ENCODE measurements at places on chromosomes 3 and 15.

DNA sequence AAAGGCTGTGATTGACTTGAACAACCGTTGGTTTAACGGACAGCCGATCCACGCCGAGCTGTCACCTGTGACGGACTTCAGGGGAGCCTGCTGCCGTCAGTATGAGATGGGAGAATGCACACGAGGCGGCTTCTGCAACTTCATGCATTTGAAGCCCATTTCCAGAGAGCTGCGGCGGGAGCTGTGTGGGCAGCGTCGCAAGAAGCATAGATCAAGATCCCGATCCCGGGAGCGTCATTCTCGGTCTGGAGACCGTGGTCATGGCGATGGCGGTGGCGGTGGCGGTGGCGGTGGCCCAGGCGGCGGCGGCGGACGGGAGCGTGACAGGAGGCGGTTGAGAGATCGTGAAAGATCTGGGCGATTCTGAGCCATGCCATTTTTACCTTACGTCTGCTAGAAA is 7.8 kb upstream of the NANOGP8 start:
- no peak for DNase-seq

DNA sequence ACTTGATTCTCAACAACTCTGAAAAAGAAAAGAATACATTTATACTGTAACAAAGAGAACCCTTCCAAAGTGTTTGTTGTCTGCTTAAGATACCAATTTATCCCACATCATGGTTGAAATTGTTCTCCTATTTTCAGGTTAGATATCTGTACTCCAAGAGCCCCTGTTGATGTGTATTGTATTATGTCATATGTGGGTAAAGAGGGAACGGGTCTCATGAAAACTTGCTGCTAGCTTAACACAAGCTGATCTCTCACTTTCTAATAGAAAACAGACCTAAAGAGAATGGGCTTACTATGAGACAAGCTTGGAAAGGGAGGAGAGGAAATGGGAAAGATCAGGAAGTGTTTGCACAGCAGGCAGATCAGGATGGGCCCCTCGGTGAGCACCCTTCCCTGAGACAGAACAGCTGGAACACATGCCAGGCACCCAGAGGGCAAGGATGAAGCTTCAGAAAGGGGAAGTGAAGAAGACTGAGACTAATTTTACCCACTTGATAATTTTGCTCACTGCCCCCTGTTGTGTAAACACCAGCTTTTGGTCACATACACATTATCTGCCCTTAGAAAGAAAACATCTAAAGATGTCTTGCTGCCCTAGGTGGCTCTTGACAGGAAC is 747.9 kb upstream of the CCDC54 start:
- no peak for DNase-seq

DNA sequence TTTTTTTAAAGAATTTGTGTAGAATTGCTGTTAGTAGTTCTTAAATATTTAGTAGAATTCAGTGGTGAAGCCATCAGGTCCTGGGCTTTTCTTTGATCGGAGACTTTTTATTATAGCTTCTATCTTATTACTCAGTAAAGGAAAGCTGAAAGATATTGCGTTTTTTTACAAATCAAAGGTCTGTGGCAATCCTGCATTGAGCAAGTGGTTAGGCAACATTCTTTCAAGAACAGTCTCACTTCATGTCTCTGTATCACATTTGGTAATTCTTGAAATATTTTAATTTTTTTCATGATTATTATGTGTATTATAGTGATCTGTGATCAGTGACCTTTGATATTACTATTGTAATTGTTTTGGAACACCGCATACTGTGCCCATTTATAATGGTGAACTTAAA is 140.8 kb downstream of the UNC13C start:
- DNase-seq = no peak

DNA sequence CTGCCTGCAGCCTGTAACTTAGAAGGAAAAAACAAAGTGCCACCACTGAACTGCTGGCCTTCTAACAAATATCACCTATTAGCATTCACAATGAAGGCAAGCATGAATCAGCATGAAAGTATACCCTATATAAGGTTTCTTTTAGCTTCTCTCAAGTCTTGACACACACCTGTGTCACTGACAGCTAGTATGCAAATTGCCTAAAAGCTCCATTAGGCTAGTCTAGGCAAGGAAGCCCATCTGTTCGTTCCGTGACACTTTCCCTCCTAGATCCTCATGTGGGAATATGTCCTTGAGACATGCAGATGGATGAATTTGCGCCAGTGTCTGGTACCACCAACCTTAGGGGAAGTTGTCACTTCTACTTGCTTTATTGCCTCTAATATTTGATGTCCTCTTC is 129.3 kb downstream of the RBMS3 start:
- no peak for DNase-seq

DNA sequence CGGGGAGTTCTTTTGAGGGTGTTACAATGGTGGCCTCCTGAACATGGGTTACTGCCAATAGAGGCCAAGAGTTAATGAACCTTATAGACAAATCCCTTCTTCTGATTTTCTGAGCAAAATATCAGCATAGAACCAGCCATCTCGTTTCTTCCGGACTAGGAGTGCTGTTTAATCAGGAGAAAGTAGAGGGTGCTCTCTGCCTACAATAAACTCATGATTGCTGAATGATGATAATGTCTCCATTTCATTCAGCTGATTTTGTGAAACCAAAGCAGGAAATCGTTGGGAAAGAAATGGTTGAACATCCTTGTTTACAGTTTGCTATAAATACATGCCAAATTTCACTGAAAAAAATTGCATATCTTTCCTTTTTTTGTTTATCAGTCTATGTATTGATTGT is 142.8 kb upstream of the PLSCR5 start:
- no peak for DNase-seq

DNA sequence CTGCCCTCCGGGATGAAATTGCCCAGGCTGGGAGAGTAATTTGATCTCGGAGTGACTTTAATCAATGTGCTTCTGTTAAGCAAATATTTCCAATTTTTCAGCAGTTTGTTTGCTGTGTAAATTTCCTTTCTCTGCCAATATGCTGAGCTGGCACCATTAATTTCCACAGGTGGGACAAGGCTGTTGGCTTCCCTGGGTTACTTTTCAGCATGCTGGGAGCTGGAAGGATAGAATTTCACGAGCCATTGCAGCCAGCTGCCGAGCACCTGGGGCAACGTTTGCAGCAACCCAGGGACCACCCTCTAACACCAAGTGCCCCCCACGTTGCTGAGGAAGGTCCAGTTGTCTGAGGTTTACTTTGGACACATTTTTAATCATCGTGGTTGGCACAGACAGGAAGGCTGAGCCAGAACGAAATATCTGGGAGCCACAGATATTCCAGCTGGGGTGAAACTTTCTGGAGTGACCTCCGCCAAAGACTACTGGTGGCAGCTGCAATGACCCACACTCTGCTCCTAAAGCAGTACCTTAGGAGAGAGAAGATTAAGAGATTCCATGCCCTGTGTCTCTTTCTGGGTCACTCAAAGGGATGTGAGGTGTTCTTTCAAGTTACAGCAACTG is 293.3 kb upstream of the RGMA start:
- DNase-seq = no peak

GRCh38 chr3:188306435-188307005 is 152.6 kb downstream of the LPP start:
- DNase-seq = no peak

GRCh38 chr3:12891985-12892839 is 50.8 kb upstream of the RPL32 start:
- peak; percentile 37 for DNase-seq

DNA sequence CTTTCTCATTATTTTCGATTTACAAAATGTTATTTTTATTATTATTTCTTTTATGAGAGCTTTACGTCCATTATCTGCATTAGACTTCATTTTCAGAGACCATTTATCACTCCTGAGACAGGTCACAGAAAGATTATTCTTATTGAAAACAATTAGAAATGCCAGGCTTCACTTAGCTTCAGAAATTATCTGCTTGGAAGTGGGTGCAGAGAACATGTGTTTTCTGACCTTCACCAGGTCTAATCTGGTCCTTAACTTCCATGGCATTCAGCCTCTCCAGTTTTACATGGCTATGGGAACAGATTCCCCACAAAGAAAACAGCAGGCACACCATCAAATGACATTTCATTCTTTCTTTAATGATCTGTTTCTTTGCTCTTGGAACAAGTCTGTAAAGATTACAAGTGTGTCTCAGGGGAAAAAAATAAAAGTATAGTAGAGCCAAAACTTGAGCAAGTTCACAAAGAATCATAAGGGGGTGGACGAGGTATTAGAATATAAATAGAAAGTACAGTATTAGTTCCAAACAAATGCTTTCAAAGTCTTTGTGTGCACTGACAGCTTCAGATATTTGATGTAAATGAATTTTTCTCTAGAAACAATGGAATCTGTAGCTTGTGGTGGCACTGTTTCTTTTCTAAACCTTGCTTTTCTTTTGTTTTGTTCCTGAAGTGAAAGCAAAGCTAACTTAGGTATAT is 294.2 kb upstream of the MEIS2 start:
- no peak for DNase-seq

- DNase-seq = no peak
Observed at GRCh38 chr15:93286446-93286845, 197.4 kb upstream of the RGMA start.

DNA sequence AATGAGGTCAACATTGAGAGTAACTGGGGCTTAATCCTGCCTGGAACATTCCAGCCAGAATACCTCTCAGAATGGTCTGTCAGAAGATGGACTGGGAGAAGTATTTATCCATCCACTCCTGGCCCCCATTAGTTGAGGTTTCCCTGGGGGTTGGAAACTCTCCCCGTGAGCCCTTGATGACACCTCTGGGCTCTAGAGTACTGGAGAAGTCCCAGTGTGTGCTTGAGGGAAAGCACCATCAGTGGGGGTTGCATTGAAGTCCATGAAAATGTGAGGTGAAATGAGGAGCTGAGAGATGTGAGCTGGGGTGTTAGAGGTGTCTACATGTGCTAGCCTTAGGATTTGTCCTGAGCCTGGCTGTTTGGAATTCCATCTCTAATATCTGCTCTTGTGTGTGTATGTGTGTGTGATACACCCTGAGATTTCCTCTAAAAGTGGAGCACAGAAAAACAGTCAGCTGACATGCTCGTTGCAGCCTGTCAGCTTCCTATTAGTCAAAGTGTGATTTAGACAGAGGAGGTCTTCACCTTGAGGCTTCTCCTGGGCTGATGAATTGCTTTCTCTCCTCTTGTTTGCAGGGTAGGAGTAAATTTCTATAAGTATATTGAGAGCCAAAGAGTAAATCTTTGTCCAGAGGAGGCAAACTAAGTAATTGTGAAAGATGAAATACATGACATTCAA is 67.6 kb downstream of the NR1D2 start:
- no peak for DNase-seq

GRCh38 chr3:56899851-56900250 is 98.1 kb upstream of the ARHGEF3 start:
- DNase-seq = no peak

DNA sequence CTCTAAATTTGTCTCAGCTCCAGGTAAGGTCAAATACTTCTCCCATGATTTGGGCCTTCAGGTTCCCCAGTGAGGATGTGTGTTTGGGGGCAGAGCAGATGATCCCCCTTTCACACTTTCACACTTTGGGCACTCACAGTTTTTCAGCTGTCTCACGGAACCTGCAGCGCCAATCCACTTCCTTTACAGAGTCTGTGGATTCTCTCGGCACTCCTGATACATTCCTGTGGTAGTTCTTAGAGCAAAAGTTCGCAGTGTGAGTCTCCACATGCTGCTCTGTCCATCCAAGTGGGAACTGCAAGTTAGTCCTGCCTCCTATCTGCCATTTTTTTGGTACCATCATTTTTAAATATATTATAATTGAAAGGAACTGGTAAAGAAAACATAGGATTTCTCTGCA is 20.2 kb upstream of the CPOX start:
- DNase-seq = no peak

GRCh38 chr3:174495311-174495710 is 363.8 kb upstream of the NAALADL2 start:
- no peak for DNase-seq

DNA sequence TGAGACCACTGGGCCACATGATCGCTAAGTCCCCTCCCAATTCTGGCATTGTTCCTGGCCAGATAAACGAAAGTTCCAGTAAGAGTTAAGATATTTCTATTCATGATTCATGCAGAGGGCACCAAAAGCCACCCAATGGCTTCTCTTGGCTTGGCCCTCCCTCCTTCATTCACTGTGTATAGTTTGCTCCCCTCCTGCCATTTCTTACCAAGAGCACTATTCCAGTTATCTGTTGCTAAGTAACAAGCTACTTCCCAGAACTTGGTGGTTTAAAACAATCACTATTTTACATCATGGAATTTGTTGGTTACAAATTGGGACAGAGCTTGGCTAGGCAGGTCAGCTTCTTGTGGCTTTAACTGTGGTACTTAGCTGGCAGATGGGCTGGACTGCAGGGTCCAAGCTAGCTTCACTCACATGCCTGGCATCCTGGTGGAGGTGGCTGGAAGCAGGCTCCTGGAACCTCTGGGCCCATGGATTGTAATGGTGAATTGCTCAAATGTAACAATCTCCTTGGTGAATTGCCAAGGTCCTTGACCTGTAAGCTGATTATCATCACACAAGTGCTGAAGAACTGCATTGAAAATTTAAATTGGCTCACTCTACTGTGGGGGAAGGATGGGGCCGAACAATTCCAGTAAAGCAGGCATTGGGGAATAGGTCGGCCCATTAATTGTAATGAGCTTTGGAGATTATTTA is 16.6 kb downstream of the EAF1 start:
- DNase-seq = no peak

GRCh38 chr3:105798381-105798934 is 70.4 kb downstream of the CBLB start:
- DNase-seq = no peak

DNA sequence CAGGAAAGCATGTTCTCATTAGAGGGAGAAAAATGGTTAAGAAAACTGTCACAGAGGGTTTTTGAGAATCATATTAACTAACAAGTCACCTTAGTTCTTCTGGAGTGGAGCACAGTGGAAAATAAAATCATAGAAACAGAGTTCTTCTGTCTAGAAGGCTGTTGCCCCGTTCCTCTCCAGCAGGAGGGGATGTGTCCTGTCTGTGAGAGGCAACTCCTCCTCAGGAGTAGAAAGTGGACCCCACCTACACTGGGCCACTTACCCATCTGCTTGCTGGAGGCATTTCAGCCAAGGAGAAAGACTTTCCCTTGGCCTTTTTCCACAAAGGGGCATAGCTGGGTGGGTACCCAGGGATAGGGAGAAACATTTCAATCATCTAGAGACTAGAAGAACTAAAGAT is 106.6 kb downstream of the SSR3 start:
- no peak for DNase-seq

All from activated T-cell treated with anti-CD3 and anti-CD28 coated beads for 24 hours (primary cell).